ENCODE measurements at places on chromosomes 13 and 19.
A peak's percentile ranks its signal among the peaks of the same experiment; 100 is the strongest.

DNA sequence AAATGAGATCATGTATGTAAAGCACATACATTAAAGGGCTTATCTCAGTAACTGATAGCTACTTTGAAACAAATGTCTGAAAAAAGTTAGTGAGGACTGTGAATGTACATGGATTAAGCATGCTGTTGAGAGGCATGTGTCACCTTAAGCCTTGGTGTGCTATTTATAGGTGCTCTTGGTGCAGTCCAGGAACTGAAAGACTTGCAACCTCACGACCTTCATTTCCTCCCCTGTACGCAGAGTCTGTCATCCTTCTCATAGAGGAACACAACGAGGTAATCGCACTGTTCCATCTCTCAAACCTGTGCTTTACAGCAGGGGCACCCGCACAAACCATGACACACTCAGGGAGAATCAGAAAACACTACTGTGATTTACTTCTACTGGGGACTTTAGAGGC is 65.6 kb downstream of the UFM1 start:
- no peak for DNase-seq

DNA sequence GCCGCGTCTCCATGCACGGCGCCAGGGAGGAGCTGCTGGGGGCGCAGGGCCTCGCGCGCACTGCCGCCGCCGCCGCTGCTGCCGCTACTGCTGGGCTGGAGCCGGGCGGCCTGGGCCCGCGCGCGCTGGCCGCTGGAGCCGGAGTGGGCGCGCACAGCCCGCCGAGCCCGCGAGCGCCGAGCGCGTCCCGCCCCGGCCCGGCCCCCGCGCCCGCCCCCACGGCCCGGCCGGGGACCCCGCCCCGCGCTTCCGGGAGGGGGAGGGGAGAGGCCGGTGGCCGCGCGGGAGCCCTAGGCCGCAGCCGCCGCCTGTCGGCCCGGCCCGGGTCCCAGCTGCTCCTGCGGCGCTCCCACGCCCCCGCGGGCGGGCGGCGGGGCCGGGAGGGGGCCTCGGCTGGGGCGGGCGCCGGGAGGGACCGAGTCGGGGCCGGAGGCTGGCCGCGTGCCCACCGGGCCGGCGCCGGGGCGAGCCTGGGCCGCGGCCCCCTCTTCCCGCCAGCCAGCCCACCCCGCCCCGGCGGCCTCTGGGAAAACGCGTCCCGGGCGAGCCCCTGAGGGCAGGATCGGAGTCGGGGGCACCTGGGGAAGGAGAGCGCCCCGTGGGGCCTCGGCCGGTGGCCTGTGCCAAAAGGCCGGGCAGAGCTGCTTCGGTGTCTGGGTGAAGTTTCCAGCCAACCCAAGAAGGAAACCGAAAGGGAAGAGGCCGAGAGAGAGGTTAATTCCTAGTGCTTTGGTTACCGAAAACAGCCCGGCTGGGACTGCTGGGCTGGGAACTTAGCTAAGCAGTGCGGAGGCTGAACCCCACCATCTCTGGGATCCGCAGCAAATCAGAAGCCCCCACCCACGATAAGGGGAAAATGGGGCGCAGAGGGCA is at the start of gene STK24:
Gene STK24, minus strand, starts transcription at position 145 of the 873 bp plus-strand sequence. CDS start 321 bp downstream, outside the sequence.
- peak; percentile 79 for DNase-seq

- DNase-seq = no peak
These were observed 1.0 kb downstream of the MRPS31 start for GRCh38 chr13:40769970-40770369.

GRCh38 chr13:110812869-110813645 is 99.6 kb downstream of the ING1 start:
- DNase-seq = no peak

DNA sequence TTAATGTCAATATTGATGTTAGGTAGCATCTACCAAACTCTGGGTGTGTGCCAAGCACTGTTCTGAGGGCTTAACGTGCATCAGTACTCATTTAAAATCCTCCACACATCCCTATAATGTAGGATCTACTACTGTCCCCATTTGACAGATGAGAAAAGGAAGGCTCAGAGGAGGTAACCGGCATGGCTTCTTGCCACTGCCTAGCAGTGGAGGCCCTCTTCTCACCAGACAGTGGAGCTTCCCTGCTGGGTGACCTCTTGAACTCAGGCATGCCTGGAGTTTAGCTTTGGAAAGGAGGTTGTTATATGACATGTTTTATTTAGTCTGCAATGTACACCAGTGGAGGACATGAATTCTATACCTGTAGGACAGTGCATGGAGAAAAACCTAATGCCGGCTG is 2.1 kb downstream of the SPATA13 start:
- no peak for DNase-seq

DNA sequence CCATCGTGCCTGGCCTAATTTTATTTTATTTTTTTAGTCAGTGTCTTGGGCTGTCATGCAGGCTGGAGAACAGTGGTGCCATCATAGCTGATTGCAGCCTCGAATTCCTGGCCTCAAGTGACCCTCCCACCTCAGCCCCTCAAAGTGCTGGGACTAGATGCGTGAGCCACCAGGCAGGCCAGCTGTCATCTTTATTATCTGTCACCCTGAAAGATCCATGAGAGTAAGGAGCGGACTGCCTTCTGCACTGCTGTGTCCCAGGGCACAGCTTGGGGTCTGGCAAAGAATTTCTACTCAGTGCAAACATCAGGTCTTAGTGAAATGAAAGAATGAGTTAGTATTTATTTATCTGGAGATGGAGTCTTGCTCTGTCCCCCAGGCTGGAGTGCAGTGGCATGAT is 9.5 kb upstream of the TLE5 start:
- DNase-seq = no peak

GRCh38 chr19:46574533-46574932 is 26.6 kb upstream of the CALM3 start:
- DNase-seq = no peak

DNA sequence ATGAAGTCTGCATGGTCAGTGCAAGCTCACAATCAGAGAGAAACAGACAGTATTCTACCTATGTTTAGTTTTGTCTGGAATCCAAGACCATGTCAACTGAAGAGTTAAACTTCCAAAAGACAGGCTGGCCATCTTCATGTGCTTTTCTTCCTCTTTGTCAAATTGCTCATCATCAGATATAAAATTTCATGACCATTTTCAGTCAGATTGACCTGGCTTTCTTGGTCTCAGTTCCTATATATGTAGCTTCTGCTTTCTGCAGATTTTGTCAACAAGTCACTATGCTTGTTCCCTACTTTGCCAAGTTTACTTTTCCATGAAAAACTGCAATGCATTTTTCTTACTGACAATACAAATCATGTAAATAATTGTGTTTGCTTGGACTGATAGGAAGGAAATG is 13.9 kb downstream of the SLC46A3 start:
- no peak for DNase-seq
